Kidney (tissue), 22 donors: ENCODE measurements at places on chromosomes 11 and 22.

DNA sequence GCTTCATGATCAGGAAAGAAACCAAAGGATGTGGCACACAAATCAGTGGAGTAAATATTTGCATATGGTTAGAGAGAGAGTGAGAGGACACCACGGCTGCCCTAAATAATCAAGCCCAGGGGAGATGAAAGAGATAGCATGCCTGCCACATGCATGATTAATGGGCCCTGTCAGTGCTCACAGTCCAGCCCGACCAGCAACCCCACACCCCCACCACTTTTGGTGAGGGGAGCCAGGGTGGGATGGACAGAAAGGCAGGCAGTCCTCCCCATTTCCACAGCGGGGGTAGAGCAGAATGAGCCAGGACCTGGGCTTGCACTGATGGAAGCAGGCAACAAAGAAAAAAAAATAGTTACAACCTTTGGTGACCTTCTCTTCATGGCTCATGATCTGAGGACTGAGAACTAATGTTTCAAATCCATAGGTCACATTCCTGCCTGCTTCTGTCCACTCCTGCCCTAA lies 545.0 kb downstream of the ETS1 start:
- peak; percentile 89 for DNase-seq

DNA sequence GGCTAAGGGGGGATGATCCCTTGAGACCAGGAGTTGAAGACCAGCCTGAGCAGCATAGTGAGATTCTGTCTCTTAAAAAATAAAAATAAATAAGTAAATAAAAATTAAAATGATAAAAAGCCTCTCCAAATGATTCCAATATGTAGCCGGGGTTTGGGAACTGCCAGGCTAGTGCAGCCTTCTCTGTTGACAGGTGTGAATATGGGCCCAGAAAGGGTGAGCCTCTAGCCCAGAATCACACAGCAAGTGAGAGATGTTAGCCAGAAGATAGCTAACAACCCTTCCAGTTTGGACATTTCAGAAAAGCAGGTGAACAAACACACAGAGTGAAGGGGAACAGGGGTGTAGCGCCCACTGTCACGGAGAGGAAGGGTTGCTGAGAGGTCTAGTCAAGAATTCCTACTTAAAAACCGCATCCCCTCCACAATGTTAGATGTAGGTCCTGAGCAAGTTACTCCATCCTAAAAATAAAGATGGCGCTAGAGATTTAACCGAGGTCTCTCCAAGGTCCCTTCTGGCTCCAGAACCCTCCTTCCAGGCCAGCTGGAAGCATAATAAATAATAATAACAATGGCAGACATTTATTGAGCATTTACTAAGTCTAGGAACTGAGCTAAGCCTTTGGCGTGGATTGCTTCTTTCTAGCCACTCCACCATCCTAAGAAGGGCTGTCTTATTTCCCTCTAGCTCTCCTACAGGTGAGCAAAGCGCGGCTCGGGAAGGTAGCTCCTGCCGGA lies 51.6 kb downstream of the CYTH4 start:
- no peak for DNase-seq

GRCh38 chr11:101508370-101508769 lies 75.4 kb downstream of the TRPC6 start:
- no peak for DNase-seq

- DNase-seq = no peak
Measured at GRCh38 chr11:133413703-133414102, 118.6 kb downstream of the OPCML start.

DNA sequence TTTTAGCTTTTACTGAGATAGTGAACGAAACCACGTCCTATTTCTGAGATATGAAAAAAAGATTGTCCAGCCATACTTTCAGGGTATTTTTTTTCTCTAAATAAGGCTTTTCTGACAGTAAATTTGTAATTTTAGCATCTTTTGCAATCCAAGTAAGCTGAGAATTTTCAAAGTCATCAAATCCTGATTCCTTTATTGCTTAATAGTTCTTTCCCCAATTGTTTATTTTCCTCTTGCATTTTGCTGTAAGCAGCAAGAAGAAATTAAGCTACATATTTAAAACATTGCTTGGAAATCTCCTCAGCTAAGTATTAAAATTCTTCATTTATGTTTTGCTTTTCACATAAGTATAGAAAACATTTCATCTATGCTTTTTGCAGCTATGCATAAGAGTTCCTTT lies 493.3 kb upstream of the CCDC179 start:
- no peak for DNase-seq

DNA sequence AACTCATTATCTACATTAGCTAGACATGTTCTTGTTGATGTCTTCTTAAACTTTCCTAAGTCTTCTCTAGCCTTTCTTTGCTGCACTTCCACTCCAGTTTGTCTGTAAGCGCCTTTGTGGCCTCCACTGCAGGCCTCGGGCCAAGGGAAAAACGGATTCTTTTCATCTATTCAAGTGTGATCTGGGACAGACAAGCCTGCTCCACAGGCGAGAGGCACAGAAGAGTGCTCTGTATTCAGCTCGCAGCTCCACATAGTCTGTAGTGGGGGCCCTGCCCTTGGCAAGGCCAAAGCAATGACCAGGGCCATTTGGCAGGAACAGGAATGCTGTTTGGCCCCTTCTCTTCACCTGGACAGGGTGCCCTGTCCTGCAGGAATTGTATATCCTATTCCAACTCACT lies 84.1 kb upstream of the BARX2 start:
- no peak for DNase-seq

DNA sequence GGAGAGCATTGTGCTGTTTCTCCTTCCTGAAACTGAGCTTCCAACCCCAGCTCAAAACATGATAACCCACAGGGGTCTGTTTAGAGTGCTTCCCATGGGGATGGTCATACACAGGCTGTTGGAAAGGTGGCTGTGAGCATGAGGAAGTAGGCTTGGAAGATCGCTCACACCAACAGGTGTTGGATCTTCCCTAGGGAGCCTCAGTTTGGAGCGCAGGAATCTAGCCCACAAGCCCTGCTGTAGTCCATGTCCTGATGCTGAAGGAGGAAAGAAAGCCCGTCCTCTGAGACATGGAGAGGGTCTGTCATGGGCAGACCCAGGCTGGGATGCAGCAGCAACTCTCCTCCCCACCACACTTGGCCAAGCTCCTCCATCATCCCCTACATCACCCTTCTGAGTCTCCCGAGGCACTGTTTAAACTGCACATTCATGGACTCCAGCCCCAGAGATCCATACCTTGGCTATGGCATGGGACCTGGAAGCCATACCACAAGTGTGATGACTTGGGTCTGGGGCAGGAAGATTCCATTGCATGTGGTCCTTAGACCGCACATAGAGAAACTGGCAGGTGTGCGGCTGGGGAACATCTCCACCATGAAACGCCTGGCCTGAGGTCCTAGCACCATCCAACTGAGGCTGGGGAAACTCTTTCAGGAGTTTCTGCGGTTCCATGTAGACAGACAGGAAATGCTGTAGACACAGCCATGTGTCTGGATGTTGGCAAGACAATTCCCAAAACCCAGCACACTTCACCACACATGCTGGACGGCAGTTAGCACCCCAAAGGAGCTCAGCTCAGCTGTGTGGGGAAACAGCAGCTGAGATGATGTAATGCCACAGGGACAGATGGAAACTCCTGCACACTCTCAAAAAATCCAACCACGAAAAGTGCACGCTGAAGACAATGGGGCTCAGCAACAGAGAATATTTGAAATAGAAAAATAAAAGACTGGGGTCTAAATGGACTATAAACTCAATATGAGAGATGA lies 27.6 kb upstream of the TTC12 start:
- no peak for DNase-seq

DNA sequence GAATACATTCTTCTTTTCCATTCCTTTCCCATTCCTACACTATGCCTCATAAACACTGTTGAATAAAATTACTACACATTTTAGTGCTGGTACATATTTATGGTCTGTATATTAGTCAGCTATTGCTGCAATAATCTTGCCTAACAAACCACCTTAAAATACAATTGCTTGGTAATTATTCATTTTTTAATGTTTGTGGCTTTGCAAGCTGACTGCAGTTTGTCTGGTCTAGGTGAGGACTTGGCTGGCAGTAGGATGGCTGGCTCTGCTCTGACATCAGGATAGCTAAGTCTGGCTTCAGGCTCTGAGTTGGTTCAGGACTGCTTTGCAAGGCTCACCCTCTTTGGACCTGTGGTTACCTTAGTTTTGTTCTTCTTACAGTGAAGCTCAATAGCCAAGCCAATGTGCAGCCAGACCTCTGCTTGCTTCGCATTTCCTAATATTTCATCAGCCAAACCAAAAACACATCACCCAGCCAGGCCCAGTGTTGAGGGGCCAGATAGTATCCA lies 913.4 kb upstream of the RAG2 start:
- no peak for DNase-seq

DNA sequence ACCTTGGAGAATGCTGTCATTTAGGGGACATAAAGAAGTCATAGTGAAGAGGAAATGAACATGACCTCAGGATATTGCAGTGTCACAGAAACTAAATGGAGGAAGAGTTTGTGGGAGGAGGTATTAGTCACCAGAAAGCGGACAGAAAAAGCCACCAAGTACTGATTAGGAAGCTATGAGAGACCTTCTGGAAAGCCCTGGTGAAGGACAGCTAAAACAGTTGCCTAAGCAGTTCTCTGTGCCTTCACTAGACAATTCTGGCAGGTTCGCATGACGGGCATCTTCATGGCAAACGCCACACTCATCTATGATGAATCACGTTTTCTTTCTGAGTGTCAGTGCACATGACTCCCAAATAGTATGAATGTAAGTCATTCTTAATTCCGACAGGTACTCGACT lies 325.8 kb downstream of the C11orf87 start:
- no peak for DNase-seq

GRCh38 chr11:78208257-78209165 lies 19.8 kb downstream of the USP35 start:
- DNase-seq = no peak

- no peak for DNase-seq
Measured at GRCh38 chr11:45852018-45852711, 4.9 kb downstream of the CRY2 start.

GRCh38 chr11:114124601-114125144 lies 65.2 kb downstream of the ZBTB16 start:
- no peak for DNase-seq

DNA sequence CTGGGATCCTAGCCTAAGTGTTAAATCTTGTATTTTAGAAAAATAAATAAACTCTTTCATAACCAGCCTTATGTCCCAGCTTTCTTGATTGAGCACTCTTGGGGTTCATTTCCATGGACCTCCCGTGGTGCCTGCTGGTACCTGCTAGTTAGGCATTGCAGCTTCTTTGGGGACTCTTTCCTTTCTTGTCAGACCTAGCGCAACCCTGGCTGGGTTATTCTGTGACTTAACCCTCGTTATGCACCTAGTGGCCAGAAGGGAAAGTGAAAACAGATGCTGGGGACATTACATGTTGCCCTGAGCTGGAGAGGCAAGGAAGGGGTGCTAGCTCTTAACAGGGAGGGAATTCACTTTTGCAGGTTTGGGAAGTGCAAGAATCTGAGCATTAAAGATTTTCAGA lies 46.8 kb downstream of the APIP start:
- DNase-seq = no peak

DNA sequence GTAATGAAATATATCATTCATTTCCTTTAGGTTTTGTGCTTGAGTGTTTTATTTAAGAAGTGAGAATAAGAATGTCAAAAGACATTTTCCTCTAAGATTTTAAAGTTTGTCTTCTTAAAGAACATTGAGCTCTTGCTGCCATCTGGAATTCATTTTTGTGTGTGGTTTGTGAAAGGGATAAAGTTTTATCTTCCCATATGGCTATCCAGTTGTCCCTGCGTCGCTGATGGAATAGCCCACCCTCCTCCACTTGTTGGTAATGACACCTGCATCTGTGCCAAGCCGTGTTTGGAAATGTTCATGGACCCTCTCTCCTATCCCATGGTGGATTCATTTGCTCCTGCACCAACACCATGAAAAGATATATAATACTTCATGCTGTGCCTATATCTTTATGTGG lies 901.5 kb downstream of the BRD1 start:
- DNase-seq = no peak

DNA sequence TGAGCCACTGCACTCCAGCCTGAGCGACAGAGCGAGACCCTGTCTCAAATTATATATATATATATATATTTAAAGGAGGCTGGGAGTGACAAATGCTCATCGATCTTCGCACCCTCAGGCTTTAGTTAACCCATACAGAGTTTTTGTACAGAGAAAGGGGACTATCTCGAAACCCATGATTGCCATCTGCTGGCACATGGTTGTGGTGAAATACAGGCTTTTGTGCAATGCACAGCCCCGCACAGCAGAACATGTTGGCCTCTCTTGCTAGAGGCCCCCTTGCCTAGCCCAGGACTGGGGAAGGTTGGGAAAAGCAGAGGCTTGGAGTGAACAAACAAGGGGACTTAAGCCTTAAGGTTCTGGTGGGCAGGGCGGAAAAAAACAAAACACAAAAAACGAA lies 3.6 kb downstream of the MYBPC3 start:
- peak; percentile 18 for DNase-seq

- peak; percentile 71 for DNase-seq
Measured at GRCh38 chr11:36361901-36362391, 65.9 kb downstream of the PRR5L start.

DNA sequence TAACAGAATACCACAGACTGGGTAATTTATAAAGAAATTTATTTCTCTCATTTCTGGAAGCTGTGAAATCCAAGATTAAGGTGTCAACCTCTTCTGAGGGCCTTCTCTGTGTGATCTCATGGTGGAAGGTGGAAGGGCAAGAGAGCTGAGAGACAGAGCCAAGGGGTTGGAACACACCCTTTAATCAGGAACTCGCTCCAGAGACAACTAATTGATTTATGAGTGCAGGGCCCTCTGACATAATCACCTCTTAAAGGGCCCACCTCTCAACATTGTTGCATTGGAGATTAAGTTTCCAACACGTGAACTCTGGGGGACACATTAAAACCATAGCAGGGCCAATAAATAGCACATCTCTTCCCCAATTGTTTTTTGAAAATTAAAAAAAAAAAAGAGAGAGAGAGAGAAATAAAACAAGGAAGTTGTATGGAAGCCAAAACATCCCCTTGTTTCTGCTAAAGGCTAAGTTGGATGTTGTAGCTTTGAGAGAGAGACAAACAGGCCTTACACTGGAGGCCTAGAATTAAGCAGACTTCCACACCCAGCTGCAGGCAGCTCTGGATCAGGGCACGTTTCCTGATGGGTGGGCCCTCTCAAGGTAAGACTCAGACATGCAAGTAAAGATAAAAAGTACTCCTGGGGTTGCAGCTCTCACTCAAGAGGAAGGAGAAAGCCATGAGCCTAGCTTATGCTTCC lies 64.1 kb upstream of the BIRC3 start:
- no peak for DNase-seq

- peak; percentile 93 for DNase-seq
Measured at GRCh38 chr11:2837096-2837601, 48.4 kb downstream of the CDKN1C start.

DNA sequence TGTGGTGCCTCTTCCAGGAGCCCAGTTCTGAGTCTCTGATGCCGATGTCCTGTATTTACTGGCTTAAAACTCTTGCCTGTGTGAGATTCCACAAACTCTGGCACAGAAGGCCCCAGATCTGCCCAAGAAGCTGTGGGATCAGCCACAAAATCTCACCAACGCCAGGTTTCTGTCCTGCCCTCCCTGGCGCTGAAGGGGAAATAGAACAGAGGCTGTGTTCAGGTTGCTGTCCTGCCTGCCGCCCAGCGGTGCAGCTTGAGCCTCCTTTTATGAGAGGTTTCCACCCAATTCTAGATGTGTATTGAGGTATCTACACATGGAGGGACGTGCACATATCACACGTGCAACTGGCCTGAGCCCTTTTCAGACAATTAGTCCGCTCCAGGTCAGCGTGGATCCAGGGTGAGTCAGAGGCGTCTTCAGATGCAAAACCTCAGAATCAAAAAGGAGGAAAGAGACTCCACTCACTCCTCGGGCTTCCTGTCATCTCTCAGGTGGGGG lies 2.2 kb downstream of the TMEM80 start:
- no peak for DNase-seq

- no peak for DNase-seq
Measured at GRCh38 chr11:37451903-37452302, 853.9 kb upstream of the RAG2 start.

- no peak for DNase-seq
Measured at GRCh38 chr11:12592283-12592682, 81.9 kb upstream of the TEAD1 start.
